Left lobe of liver (tissue), 2 donors: ENCODE measurements at places on chromosomes 1 and 21. TPM values are rescaled to one million over a fixed set of nuclear protein-coding genes. Genes with fewer than 3 reads are reported as not detected.

The TAS1R1 gene
- 0.05 TPM for total RNA-seq

The FABP3 gene
- 3.0 TPM for total RNA-seq

The TRNP1 gene
- 2.8 TPM for total RNA-seq

The CLDN17 gene
- total RNA-seq, result not detected

The FCGR3A gene
- 25.2 TPM for total RNA-seq

The ASAP3 gene
- 16.7 TPM for total RNA-seq

The LCE1A gene
- total RNA-seq, result not detected

The DCST2 gene
- total RNA-seq, result 1.4 TPM

The OR2T35 gene
- total RNA-seq, result not detected

The ADCY10 gene
- total RNA-seq, result 5.5 TPM

The PLXNA2 gene
- 9.3 TPM for total RNA-seq

The OR2T29 gene
- not detected for total RNA-seq

The TRIM46 gene
- total RNA-seq, result 0.23 TPM

The JAM2 gene
- total RNA-seq, result 1.8 TPM

The SLC25A34 gene
- 12.3 TPM for total RNA-seq

The TMPRSS2 gene
- 21.5 TPM for total RNA-seq

The MAP3K21 gene
- 4.7 TPM for total RNA-seq

The FBXO2 gene
- total RNA-seq, result 15.0 TPM

The CSF3R gene
- 4.3 TPM for total RNA-seq

The SPRR3 gene
- total RNA-seq, result not detected

The GFI1 gene
- total RNA-seq, result 0.38 TPM

The C21orf58 gene
- total RNA-seq, result 2.1 TPM

The SEC16B gene
- total RNA-seq, result 60.3 TPM

The PLA2G2C gene
- total RNA-seq, result not detected

The KCNJ6 gene
- not detected for total RNA-seq

The C1QA gene
- total RNA-seq, result 65.3 TPM

The ELAVL4 gene
- 0.18 TPM for total RNA-seq

The SFN gene
- total RNA-seq, result 0.40 TPM

The TPTE gene
- not detected for total RNA-seq

The DNALI1 gene
- 6.8 TPM for total RNA-seq

The LCE1C gene
- total RNA-seq, result not detected

The BGLAP gene
- total RNA-seq, result 1.8 TPM
